Left renal pelvis (tissue), 4 donors: ENCODE measurements at places on chromosomes 6 and 20.

GRCh38 chr6:21438986-21439352 is 154.6 kb upstream of the SOX4 start:
- DNase-seq, result no peak

- DNase-seq, result no peak
Measured at GRCh38 chr6:151452750-151453427, 963 bp upstream of the RMND1 start.

GRCh38 chr6:168200571-168201134 is 118.9 kb downstream of the DACT2 start:
- DNase-seq, result no peak

DNA sequence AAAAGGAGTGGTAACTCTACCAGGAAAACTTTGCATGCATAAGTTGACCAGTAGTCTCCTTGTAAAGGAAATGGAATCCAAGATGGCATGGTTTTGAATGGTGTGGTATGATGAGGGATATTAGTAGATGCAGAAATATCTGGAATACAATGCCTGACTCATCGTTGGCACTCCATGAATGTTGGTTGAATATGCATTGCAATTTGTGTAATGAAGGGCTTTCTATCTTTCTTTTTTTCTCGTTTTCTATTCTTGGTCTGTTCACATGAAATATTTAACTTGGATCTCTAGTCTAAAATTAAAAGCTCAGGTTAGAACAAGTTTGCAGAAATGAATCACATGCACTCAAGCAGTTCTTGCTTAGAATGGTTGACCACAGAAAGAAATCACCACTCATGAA is 277.3 kb upstream of the PRND start:
- DNase-seq, result no peak

DNA sequence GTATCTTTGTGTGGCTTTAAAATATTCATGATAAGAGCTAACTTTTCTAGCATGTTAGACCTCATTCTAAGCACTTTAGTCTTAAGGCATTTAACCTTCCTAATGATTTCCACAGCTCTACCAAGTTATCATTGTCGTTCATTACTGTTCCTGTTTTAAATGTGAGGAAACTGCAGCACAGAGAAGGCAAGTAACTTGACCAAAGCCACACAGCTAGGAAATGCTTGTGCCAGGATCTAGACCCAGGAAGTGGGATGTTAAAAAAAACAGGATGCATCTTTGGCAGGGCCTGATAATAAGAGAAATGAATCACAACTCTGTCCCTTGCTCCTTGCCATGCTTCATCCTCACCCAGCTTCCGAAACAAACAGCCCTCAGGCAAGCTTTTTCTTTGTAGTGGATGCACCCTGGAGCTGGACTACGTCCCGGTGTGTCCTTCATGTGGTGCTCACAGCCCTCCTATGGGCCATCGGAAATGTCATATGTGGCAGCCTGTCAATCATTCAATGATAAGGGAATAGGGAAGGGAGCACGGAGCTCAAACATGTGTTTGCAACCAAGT is 196.9 kb upstream of the RREB1 start:
- DNase-seq, result no peak

GRCh38 chr6:110528101-110528929 is 51.9 kb upstream of the SLC22A16 start:
- DNase-seq, result peak; percentile 66

- no peak for DNase-seq
Measured at GRCh38 chr6:104381907-104382306, 477.8 kb downstream of the HACE1 start.
